ENCODE measurements at places on chromosomes 5 and 9.

- DNase-seq = no peak
Measured at GRCh38 chr5:158027806-158028775, 169.1 kb upstream of the CLINT1 start.

DNA sequence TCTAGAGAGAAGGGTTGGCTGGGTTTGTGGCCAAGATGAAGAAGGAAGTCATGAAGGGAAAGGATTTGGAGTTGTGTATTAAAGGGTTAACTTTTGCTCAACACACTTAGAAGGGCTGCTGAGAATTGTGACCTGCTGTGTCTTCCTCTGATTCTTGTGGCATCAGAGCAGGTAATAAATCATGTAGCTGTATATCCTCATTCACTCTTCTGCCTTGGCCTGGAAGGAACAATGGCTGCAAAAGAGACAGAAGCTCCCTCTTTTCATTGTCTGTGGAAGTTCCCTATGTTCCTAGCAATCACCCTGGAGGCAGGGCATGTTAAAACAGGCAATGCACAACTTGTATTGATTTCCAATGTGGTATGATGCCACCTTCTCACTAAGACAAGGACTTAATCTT is 159.1 kb downstream of the LRRC70 start:
- no peak for DNase-seq

DNA sequence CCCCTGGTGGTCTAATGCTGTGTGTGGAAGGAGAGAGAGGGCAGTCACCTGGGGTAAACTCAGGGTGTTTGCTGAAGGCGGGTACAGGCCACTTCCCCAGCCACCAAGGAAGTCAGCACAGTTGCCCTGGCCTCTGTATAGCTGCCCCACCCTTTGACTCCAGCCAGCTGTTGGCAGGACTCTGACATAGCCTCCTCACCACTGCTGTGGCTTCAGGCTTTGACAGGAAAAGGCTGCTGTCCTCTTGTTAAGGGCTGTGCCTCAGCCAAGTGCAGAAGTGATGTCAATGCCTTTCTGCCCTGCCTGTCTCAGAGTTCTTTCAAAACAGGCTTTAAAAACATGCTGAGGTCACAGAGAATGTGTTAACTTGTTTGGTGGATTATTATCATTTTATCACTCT is 487.2 kb upstream of the KLF4 start:
- no peak for DNase-seq

- DNase-seq = no peak
Measured at GRCh38 chr9:25827626-25828025, 149.4 kb upstream of the TUSC1 start.

- DNase-seq = no peak
Measured at GRCh38 chr5:134174841-134175839, 1.6 kb downstream of the SKP1 start.

DNA sequence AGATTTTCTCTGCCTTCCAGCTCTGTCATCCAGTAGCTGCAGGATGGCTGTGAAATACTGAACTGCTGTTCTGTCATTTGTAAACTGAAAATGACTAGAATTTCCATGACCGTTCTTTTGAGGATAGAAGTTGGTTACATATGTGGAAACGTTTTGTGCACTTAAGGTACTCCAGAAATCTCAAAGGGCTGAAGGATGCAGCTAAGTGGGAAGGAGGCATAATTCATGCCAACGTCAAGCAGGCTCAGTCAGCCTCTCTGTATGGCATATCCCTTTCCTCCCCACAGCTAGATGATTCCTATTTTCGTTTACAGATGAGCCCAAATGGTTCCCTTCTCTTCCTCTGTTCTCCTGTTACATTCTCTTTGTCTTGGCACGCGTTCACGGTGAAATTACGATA is 257.6 kb downstream of the FBXL7 start:
- no peak for DNase-seq

GRCh38 chr9:134028575-134029247 is 3.4 kb downstream of the BRD3OS start:
- DNase-seq = no peak

- no peak for DNase-seq
Measured at GRCh38 chr5:82011761-82012160, 39.9 kb downstream of the ATG10 start.

- no peak for DNase-seq
Measured at GRCh38 chr9:105376893-105377292, 70.9 kb upstream of the FSD1L start.

GRCh38 chr5:43432486-43433375 is 20.5 kb upstream of the CCL28 start:
- no peak for DNase-seq

DNA sequence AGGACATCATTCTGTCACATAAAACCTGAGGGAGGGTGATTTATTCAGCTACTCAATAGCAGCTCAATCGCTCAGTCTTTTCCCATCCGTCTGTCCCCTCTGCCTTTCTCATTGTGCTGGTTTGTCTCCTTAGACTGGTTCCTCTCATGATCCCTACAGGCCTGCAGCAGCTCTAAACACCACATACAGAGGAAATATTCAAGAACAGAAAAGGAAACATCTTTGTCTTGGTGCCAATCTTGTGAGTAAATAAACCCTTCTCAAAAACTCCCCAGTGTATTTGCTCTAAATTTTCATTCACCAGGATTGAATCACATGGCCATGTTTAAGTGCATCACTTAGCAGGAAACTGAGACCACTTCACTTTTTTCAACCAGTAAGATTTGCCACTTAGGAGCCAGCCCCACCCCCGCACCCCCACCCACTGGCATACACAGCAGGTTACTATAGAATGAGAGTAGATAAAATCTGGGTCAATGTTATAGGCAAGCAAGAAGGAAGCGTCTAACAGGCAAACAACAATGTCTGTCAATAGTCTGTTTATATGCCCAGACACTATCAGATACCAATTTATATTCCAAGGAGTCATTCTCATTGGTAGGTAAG is 895.5 kb upstream of the DMAC1 start:
- no peak for DNase-seq
